Thymus (tissue), 14 donors: ENCODE measurements at places on chromosomes 2 and 18. TPM values are rescaled to one million over a fixed set of nuclear protein-coding genes. Genes with fewer than 3 reads are reported as not detected.
A peak's percentile ranks its signal among the peaks of the same experiment; 100 is the strongest.

DNA sequence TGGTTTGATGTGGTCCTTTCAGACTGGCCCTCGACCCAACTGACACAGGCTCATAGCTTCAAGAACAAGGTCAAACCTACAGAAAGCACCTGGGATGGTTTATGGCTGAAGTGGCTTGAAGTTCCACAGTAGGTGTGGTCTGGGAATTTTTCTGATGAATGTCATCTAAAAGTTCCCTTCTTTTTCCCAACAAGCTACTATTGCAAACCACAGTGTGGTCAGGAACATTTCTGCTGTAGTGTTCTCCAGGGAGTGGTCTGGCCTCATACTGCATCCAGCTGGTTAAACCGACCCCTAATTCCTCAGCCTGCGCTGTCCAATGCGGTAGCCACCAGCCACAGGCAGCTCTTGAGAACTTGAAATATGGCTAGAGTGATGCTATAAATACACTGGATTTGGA, 92.7 kb downstream of the FAM124B start:
- no peaks in the 10 kb centered on the region for H3K4me1 ChIP-seq
- no peaks in the 10 kb centered on the region for H3K36me3 ChIP-seq
- H3K27me3 ChIP-seq, result no peaks in the 10 kb centered on the region
- DNase-seq, result no peak
- H3K27ac ChIP-seq, result no peak overlapping the region

SCN9A gene
- total RNA-seq, result 5.6 TPM

DNA sequence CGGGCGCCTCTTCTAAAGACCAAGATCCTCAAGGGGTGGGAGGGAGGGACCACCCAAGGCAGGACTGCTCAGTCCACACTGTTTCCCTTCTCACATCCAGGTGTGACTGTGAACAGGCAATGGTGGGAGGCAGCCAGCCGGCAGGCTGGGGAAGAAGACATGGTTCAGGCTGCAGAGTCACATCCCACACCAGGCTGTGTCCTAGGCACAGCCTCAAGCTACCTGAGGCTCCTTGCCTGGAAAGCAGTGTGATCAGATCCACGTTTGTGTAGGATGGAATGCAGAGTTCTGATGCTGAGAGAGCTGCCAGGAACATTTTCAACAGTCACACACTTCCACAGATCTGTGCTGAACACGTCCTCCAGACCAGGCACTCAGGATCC, 16.4 kb downstream of the SLC66A2 start:
- peaks cover 4% of the 10 kb centered on the region for H3K4me1 ChIP-seq
- peaks cover 10% of the 10 kb centered on the region for H3K36me3 ChIP-seq
- no peak overlapping the region for H3K27ac ChIP-seq
- no peak overlapping the region for H3K4me3 ChIP-seq
- no peaks in the 10 kb centered on the region for H3K27me3 ChIP-seq
- no peak for DNase-seq

- H3K27me3 ChIP-seq, result no peaks in the 10 kb centered on the region
- DNase-seq, result no peak
- H3K4me1 ChIP-seq, result no peaks in the 10 kb centered on the region
- no peaks in the 10 kb centered on the region for H3K36me3 ChIP-seq
- no peak overlapping the region for H3K4me3 ChIP-seq
Observed at GRCh38 chr2:238684362-238685326, 163.2 kb upstream of the TWIST2 start.

CIDEA gene
- total RNA-seq, result 0.05 TPM

GRCh38 chr2:12296915-12297314, 419.8 kb upstream of the TRIB2 start:
- peaks cover 4% of the 10 kb centered on the region for H3K4me1 ChIP-seq
- H3K36me3 ChIP-seq, result no peaks in the 10 kb centered on the region
- no peak for DNase-seq
- H3K27ac ChIP-seq, result no peak overlapping the region
- H3K4me3 ChIP-seq, result no peak overlapping the region

DNA sequence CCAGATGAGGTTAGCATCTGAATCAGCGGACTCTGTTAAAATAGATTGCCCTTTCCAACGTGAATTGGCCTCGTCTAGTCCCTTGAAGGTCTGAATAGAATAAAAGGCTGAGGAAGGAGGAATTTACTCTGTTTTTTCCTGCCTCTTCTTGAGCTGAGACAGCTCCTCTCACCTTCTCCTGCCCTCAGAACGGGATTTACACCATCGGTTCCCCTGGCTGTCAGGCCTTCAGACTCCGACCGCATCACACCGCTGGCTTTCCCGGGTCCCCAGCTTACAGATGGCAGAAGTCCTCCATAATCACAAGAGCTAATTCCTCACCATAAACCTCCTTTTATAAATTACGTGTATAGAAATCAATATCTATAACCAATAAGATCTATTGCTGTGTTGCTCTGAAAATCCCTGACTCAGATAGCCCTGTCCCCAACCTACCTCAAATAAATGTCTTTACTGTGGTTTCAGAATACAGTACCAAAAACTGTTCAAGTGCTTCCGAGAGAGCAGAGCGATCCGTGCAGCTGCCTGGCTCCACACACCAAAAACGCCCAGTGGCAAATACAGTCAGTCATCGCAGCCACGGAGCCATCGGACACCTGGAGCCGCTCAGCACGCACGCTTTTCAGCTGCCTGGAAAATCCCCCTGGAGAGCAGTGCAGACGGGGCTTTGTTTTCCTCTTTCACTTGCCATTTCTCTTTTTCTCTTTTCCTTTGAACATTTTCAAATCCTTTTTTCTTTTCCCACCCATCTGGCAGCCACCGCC, 196.9 kb downstream of the NRP2 start:
- H3K4me3 ChIP-seq, result no peak overlapping the region
- H3K4me1 ChIP-seq, result no peaks in the 10 kb centered on the region
- H3K27me3 ChIP-seq, result no peaks in the 10 kb centered on the region
- H3K36me3 ChIP-seq, result no peaks in the 10 kb centered on the region

DNA sequence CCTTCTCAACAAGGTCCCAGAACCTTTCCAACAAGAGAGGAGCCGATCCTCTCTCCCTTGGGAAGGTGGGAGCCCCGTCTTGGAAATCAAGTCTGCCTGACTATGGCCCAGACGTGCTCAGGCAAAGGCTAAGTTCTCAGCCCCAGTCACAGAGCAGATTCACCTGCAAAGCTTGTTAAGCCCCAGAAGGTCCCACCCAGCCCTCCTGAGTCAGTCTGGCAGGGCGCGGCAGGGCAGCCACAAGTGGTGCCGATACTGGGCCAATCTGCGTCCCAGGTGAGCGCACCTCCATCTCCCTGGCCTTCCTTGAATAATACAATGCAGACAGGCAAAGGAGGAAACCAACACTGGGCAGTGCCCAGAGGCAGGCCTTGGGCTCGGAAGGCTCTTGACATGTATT, 15.0 kb downstream of the CRACDL start:
- H3K27ac ChIP-seq, result no peak overlapping the region
- no peak overlapping the region for H3K4me3 ChIP-seq
- no peaks in the 10 kb centered on the region for H3K36me3 ChIP-seq
- H3K4me1 ChIP-seq, result no peaks in the 10 kb centered on the region
- H3K27me3 ChIP-seq, result peaks cover 2% of the 10 kb centered on the region

DNA sequence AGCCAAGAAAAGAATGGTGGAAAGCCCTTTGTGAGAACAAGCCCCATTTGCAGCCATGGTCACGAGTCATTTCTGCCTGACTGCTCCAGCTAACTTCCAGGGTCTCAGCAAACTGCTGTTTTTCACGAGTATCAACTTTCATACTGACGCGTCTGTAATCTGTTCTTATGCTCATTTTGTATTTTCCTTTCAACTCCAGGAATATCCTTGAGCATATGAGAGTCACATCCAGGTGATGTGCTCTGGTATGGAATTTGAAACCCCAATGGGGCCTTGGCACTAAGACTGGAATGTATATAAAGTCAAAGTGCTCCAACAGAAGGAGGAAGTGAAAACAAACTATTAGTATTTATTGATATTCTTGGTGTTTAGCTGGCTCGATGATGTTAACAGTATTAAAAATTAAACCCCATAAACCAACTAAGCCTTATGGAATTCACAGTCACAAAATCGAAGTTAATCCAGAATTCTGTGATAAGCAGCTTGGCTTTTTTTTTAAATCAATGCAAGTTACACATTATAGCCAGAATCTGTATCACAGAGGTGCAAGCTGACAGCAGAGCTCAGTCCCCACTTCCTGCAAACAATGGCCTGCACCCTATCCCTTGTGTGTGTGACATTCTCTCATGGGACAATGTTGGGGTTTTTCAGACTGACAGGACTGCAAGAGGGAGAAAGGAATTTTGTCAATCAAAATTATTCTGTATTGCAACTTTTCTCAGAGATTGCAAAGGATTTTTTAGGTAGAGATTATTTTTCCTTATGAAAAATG, 26.1 kb downstream of the SLC14A1 start:
- H3K4me3 ChIP-seq, result no peak overlapping the region
- no peaks in the 10 kb centered on the region for H3K4me1 ChIP-seq
- no peak overlapping the region for H3K27ac ChIP-seq
- no peaks in the 10 kb centered on the region for H3K27me3 ChIP-seq

DNA sequence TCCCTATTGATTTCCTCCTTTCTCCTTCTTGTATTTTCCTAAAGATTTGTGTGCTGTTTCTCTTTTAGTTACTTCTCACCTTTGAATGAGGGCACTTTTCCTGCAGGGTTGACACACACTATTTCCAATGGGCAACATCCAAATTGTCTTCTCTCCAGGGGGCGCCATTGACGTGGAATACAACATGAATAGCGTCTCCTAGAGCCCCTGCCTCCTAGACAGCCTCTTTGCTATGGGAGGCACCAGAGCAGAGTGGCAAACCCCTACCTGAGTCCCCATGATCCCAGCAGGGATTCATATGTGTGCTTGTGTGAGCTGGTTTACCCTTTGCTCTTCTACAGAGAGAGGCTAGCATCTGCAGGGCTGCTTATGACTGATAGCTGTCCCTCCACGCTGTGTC, 61.3 kb upstream of the ITSN2 start:
- no peak overlapping the region for H3K4me3 ChIP-seq
- H3K36me3 ChIP-seq, result peaks cover 3% of the 10 kb centered on the region
- DNase-seq, result peak; percentile 58
- no peaks in the 10 kb centered on the region for H3K4me1 ChIP-seq

POU3F3 gene
- 0.14 TPM for total RNA-seq

GRCh38 chr18:36700955-36701354, 127.8 kb downstream of the TPGS2 start:
- DNase-seq, result no peak
- no peaks in the 10 kb centered on the region for H3K4me1 ChIP-seq
- no peak overlapping the region for H3K4me3 ChIP-seq
- H3K36me3 ChIP-seq, result no peaks in the 10 kb centered on the region
- no peak overlapping the region for H3K27ac ChIP-seq

INO80C gene
- total RNA-seq, result 7.1 TPM

- H3K27me3 ChIP-seq, result no peaks in the 10 kb centered on the region
- H3K4me3 ChIP-seq, result no peak overlapping the region
- no peak overlapping the region for H3K27ac ChIP-seq
Observed at GRCh38 chr18:62499263-62499650, 23.6 kb upstream of the ZCCHC2 start.

SLC23A3 gene
- 0.47 TPM for total RNA-seq

CRYBA2 gene
- 0.14 TPM for total RNA-seq

GRCh38 chr2:224689539-224689938, 26.6 kb downstream of the CCDC195 start:
- H3K4me1 ChIP-seq, result no peaks in the 10 kb centered on the region
- no peak overlapping the region for H3K4me3 ChIP-seq
- no peak overlapping the region for H3K27ac ChIP-seq
- no peaks in the 10 kb centered on the region for H3K36me3 ChIP-seq
- no peak for DNase-seq
- H3K27me3 ChIP-seq, result no peaks in the 10 kb centered on the region

TTN gene
- 5.4 TPM for total RNA-seq

- H3K4me1 ChIP-seq, result no peaks in the 10 kb centered on the region
- H3K27ac ChIP-seq, result no peak overlapping the region
- H3K4me3 ChIP-seq, result no peak overlapping the region
- DNase-seq, result no peak
Observed at GRCh38 chr18:36786686-36787085, 42.1 kb downstream of the TPGS2 start.

GRCh38 chr2:216934151-216934550, 74.3 kb upstream of the TNP1 start:
- no peaks in the 10 kb centered on the region for H3K36me3 ChIP-seq
- H3K27ac ChIP-seq, result no peak overlapping the region
- no peak for DNase-seq
- no peaks in the 10 kb centered on the region for H3K27me3 ChIP-seq

RNF152 gene
- total RNA-seq, result 0.85 TPM

GULP1 gene
- total RNA-seq, result 4.8 TPM

GRCh38 chr18:7844017-7844416, 276.9 kb downstream of the PTPRM start:
- no peak for DNase-seq
- no peak overlapping the region for H3K27ac ChIP-seq
- H3K27me3 ChIP-seq, result no peaks in the 10 kb centered on the region
- H3K36me3 ChIP-seq, result no peaks in the 10 kb centered on the region
- peaks cover 2% of the 10 kb centered on the region for H3K4me1 ChIP-seq
